Left lung (tissue), 14 donors: ENCODE measurements at places on chromosomes 16 and 17. TPM values are rescaled to one million over a fixed set of nuclear protein-coding genes. Genes with fewer than 3 reads are reported as not detected.

DNA sequence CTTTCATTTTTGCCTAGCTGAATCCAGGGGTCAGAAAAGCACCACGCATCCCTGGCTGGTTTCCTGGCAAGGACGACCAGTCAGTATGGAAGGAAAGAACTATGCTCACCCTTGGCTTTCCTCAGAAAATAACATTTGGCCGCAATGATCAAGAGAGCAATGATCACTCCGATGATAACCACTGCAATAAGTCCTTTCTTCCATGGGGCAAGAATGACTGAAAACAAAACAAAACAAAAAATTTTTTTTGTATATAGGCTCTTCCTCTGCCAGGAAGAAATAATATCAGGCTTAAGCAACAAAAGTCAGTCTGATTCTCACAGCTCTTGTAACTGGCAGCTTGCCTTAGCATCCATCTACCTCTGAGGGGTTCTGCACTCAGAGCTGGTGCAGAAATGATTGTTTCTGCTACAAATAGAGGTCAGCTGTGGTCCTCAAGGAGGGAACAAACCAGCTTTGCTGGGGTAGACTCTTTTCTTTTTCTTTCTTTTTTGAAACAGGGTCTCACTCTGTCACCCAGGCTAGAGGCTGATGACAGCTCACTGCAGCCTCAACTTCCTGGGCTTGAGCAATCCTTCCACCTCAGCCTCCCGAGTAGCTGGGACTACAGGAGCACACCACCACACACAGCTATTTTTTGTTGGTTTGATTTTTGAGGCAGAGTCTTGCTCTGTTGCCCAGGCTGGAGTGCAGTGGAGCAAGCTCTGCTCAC lies 35.7 kb downstream of the PECAM1 start:
- H3K27me3 ChIP-seq: no peaks in the 10 kb centered on the region
- peaks cover 18% of the 10 kb centered on the region for H3K4me1 ChIP-seq
- no peak overlapping the region for H3K4me3 ChIP-seq
- no peaks in the 10 kb centered on the region for H3K36me3 ChIP-seq

- H3K27me3 ChIP-seq: no peaks in the 10 kb centered on the region
- H3K4me1 ChIP-seq: no peaks in the 10 kb centered on the region
- H3K27ac ChIP-seq: no peak overlapping the region
- no peak for DNase-seq
Measured at GRCh38 chr16:828891-829290, 28.4 kb upstream of the GNG13 start.

- peaks cover 15% of the 10 kb centered on the region for H3K27me3 ChIP-seq
- no peaks in the 10 kb centered on the region for H3K4me1 ChIP-seq
- DNase-seq: no peak
- no peak overlapping the region for H3K4me3 ChIP-seq
- H3K36me3 ChIP-seq: no peaks in the 10 kb centered on the region
Measured at GRCh38 chr17:44584443-44584842, 27.2 kb downstream of the FZD2 start.

DNA sequence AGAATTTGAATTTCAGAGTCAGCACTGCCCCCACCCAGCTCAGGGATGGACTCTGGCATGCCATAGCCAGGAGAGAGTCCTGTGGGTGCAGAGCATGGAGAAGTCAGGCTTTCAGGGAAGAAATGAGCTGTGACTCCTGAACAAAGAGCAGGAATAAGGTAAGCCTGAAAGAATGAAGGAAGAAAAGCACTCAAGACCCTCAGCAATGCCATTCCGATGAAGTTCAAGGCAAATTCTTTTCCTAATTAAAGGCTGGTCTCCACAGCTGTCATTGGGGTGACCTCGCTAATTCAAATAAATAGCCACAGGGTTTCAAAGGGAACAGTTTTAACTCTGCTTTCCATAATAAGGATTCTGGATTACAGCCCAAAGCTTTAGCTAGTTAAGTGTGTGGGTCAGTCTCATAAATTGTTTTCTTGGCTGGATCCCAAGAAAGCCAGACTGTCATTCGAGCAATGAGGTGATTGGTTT lies 31.7 kb downstream of the TOM1L2 start:
- H3K4me3 ChIP-seq: no peak overlapping the region
- H3K36me3 ChIP-seq: no peaks in the 10 kb centered on the region
- peak overlapping the region; percentile 44 for H3K27ac ChIP-seq
- no peak for DNase-seq

DNA sequence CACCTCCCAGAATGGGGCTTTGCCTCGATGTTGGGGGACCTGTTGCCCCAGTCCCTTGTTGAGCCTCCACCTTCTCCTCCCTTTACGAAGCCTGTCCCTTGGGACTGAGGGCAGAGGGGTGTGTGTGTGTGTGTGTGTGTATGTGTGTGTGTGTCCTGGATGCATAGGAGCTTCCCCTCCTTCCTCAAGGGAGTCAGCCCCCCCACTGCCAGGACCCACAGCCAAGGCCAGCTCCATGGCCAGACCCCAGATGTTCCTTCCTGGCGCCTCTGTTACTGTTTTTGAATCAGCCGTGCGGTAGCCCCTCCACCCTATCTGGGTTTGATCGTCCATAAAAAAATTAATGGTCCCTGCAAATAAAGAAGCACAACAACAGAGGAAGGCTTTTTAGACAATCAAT lies 17.7 kb upstream of the DOK4 start:
- no peaks in the 10 kb centered on the region for H3K36me3 ChIP-seq
- H3K27me3 ChIP-seq: no peaks in the 10 kb centered on the region
- H3K4me1 ChIP-seq: peaks cover 3% of the 10 kb centered on the region
- no peak for DNase-seq

DNA sequence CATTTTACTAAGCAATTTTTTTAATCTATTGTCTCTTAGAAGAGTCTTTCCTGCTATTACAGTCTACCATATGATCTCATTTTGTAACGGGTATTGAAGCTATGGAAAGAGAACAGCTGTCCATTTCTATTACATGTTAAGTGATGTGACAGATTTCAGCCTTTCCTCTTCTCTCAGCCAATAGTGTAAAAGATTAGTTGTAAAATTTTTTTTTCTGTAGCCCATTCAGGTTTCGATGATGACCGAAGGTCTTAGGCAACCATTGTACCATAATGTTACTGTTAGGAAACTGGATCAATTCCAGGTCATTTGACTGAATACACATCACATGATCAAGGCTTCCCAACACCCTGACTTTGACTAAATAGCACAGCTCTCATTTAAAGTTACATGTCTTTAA lies 147.6 kb upstream of the HLF start:
- H3K36me3 ChIP-seq: no peaks in the 10 kb centered on the region
- H3K4me3 ChIP-seq: no peak overlapping the region
- H3K27me3 ChIP-seq: no peaks in the 10 kb centered on the region
- peak; percentile 36 for DNase-seq
- H3K4me1 ChIP-seq: no peaks in the 10 kb centered on the region
- no peak overlapping the region for H3K27ac ChIP-seq

DNA sequence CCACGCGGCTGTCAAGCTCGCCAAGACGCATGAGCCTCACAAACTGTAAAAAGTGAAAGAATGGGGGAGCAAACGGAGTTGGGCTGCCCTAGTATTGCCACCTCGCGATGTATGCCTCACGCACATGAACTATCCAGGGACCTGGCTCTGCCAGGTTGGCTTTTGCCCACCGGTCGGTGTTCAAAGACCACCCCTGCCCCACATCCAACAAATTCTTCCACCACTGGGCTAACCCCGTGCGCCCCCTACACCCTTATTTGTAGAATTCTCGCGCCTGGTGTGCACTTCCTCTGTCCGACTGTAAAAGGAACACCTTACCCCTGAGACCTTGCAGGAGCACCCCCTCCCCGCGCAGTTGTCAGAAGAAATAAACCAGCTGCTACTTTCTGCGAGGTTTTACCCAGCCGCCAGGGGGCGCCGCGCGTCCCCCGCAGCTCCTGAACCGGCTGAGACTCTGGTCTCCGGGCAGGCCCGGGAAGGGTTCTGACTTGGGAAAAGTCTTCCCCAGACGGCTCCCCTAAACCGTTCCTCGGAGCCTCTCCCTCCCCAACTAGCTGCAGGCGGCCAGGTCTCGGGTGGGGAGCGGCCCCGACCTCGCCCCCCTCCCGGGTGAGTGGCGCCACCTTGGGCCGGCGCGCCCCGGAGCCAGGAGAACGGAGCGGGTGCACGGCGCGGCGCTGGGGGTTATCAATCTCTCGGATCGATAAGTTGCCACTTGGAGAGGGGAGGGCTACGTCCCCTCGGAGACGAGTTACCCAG lies 1.7 kb upstream of the ZNF423 start:
- peaks cover 28% of the 10 kb centered on the region for H3K4me1 ChIP-seq
- peak overlapping the region; percentile 24 for H3K4me3 ChIP-seq
- H3K27ac ChIP-seq: peak overlapping the region; percentile 35
- peaks cover 96% of the 10 kb centered on the region for H3K27me3 ChIP-seq
- H3K36me3 ChIP-seq: no peaks in the 10 kb centered on the region
- no peak for DNase-seq

DNA sequence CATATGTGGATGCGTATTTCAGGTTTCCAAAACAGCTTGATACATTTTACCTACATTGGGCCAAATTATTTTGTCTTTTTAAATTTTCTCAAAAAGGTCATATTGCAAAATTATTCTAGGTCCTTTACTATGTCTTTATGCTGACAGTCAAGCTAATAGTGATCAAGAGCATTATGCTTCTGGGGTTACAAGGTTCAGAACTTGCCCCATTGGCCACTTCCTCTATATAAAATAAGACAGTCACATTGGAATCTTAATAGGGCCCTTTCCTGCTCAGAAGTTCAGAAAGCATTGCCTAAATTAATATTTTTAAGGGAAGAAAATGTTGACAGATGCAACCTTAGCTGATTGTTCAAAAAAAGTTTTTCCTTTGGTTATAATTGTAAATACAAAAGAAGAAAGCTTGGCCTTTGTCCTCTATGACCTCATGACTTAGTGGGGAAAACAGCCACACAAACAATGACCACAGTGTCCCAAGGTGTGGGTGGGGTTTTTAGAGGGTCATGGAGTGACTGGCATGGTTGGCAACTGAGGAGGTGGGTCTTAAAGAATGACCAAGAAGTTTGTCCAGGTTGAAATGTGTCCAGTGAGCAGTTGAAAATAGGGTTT lies 11.8 kb upstream of the RAB11FIP4 start:
- H3K27ac ChIP-seq: no peak overlapping the region
- H3K4me1 ChIP-seq: no peaks in the 10 kb centered on the region
- no peaks in the 10 kb centered on the region for H3K36me3 ChIP-seq
- H3K27me3 ChIP-seq: no peaks in the 10 kb centered on the region
- no peak overlapping the region for H3K4me3 ChIP-seq

DNA sequence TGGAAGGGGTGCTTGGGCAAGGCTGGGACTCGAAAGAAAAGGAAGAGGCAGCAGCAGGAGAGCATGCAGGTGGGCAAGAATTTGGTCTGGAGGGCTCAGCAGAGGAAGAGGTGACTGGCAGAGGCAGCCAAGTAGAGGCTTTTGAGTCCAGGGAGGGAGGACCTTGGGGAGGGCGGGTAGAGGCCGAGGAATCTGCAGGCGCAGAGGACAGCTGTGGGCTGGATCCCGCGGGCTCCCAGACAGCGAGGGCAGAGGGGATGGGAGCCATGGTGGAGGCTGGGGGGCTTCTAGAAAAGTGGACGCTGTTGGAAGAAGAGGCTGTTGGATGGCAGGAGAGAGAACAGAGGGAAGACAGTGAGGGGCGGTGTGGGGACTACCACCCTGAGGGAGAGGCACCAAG lies 2.9 kb downstream of the APOBR start:
- H3K36me3 ChIP-seq: no peaks in the 10 kb centered on the region
- peaks cover 34% of the 10 kb centered on the region for H3K4me1 ChIP-seq
- DNase-seq: no peak
- H3K4me3 ChIP-seq: no peak overlapping the region
- no peaks in the 10 kb centered on the region for H3K27me3 ChIP-seq

DNA sequence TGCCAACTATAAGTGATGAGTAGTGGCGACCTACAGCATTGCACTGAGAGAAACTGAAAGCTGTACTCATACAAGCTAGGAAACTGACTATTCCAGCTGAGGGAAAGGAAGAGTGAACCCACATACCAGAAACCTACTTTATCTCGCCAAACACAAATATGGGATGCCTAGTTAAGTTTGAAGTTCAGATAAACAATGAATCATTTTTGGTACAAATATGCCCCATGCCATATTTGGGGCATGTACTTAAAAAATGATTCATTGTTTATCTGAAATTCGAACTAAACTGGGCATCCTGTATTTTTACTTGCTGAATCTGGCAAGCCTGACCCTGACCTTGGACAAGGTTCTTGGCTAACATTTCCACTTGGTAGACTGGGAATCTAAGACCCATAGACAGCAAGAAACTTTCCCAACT lies 527.8 kb upstream of the PSMD7 start:
- no peaks in the 10 kb centered on the region for H3K27me3 ChIP-seq
- no peaks in the 10 kb centered on the region for H3K36me3 ChIP-seq
- no peak for DNase-seq
- no peaks in the 10 kb centered on the region for H3K4me1 ChIP-seq
- H3K4me3 ChIP-seq: no peak overlapping the region
- no peak overlapping the region for H3K27ac ChIP-seq

DNA sequence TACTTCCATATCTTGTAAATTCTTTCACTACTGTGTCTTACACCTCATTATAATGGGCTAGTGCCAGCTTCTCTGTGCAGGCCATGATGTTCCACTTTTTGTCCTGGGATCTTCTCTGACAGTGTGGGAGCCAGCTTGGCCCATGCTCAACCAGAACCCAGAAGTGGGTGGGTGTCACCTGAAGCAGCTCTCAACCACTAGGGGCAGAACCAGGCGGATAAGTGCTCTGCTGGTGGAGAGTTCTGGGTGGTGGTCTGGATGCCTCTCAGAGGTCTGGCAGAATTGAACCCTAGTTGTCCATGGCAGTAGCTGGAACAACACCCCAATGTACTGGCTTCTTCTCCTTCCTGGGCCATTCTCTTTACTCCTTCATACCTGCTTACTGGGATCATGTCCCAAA lies 254.1 kb upstream of the N4BP1 start:
- H3K4me1 ChIP-seq: no peaks in the 10 kb centered on the region
- H3K27me3 ChIP-seq: no peaks in the 10 kb centered on the region

DNA sequence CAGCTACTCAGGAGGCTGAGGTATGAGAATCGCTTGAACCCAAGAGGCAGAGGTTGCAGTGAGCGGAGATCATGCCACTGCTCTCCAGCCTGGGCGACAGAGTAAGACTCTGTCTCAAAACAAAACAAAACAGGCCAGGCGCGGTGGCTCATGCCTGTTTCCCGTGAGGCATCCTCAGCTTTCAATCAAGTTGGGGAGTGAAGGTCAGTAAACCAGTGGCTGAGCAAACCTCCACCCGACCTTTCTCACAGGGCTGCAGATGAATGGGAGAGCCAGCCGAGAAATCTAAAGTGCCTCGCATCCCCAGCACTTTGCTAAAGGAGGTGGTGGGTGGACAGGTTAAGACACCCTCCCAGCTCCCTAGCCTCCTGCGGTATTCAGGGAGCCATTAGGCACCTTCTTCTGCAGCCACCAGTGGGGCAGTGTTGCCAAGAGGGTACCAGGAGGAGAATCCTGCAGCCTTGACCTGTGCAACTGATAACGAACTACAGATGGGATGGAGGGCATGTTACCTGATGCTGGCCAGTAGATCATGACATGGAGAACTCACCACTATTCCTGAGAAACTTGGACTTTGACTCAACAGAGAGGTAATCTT lies 59.0 kb downstream of the KPNA2 start:
- no peak overlapping the region for H3K4me3 ChIP-seq
- no peak overlapping the region for H3K27ac ChIP-seq
- no peak for DNase-seq
- H3K4me1 ChIP-seq: peaks cover 3% of the 10 kb centered on the region
- no peaks in the 10 kb centered on the region for H3K36me3 ChIP-seq
- no peaks in the 10 kb centered on the region for H3K27me3 ChIP-seq

The MYO15A gene
- 1.6 TPM for total RNA-seq

The SCGB1C2 gene
- not detected for total RNA-seq

The PRR35 gene
- total RNA-seq: not detected

The ASB16 gene
- not detected for total RNA-seq

The P2RX5 gene
- 1.1 TPM for total RNA-seq

The UTS2R gene
- not detected for total RNA-seq

The PLLP gene
- total RNA-seq: 70.6 TPM

The MT1H gene
- total RNA-seq: not detected

The TBC1D28 gene
- not detected for total RNA-seq

The FBXW10 gene
- not detected for total RNA-seq
